ENCODE measurements at places on chromosomes 2 and 18.

- DNase-seq: no peak
Measured at GRCh38 chr2:26974352-26974751, 3.9 kb downstream of the MAPRE3 start.

GRCh38 chr2:113201496-113202304, 27.9 kb downstream of the PSD4 start:
- DNase-seq: no peak

DNA sequence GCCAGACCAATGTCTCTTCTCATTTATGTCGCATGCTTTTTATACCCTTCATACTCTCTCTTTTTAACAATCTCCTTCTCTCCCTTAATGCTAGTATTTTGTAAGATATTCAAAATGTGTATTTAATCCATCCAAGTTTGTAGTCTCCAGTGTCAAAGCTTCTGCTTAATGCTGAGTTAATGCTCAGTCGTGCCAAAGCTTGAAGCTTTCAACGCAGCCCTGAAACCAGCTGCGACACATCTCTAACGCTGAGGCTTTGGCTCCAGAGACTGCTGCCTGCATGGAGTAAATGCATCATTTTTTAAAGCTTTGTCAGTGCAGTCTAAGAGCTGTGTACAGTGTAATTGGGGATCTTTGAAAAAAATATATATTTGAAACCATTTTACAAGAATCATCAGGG, 2108.8 kb upstream of the PIK3C3 start:
- no peak for DNase-seq

- DNase-seq: no peak
Measured at GRCh38 chr2:218224186-218224585, 7.2 kb downstream of the ARPC2 start.

DNA sequence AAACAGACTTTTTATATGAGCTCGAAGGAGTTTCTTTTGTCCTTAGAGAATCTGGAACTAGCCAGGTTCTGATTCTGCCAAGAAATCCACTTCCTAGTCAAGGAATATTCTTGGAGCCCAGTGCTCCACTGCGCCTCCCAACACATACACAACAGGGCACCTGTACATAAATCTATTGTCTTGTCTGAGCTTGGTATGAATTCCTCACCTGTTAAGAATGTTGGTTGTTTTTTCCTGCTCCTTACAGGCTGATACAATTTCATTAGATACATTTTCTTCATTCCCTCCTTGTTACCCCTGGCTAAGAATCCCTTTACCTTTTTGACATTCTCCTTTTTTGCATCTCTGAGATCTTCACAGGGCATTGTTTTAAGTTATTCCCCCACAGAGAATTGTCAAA, 56.0 kb upstream of the FZD7 start:
- DNase-seq: no peak

DNA sequence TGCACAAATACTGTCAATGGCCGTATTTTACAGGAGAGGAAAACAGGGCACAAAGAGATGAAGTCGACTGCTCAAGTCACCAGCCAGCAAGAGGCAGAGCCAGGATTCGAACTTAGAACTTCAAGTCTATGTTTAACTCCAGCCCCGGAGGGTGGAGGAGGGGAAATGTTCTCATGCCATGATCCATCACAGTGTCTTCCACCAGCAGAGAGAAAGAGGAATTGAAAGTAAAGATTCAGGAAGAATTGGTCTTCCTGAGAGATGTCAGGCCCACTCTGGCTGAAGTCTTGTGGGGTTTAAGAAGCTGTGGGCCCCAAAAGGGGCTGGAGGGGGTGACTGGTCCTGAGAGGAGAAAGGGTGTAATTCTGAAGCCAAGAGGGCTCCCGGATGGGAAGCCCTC, 260.0 kb downstream of the TNS1 start:
- DNase-seq: no peak

Measured in CD4-positive, alpha-beta T cell treated with Interleukin-15 for 4 hours (primary cell).